ENCODE measurements at places on chromosomes 1 and 21.
A peak's percentile ranks its signal among the peaks of the same experiment; 100 is the strongest.

- DNase-seq: no peak
Measured at GRCh38 chr1:181587870-181588438, 104.6 kb downstream of the CACNA1E start.

DNA sequence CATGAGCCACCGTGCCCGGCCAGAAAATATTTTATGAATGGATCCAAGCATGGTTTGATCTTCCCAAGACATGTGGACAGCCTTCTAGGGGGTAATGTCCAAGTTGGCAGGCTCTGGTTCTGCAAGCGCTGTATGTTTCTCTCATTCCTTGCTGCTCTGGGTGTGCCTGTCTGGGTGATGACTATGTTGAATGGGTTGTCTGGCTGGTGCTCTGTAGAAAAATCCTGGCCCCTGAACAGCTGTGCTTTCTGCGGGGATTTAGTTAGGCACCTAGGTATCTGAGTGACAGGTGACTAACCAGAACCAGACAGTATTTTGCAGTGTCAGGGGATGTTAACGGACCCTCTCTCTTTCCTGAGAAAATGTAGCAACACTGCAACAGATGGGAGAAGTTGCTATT, 14.1 kb downstream of the HUNK start:
- peak; percentile 38 for DNase-seq

GRCh38 chr1:219517031-219517430, 95.9 kb downstream of the ZC3H11B start:
- DNase-seq: no peak

GRCh38 chr1:229043115-229043514, 227.8 kb upstream of the RAB4A start:
- DNase-seq: no peak

DNA sequence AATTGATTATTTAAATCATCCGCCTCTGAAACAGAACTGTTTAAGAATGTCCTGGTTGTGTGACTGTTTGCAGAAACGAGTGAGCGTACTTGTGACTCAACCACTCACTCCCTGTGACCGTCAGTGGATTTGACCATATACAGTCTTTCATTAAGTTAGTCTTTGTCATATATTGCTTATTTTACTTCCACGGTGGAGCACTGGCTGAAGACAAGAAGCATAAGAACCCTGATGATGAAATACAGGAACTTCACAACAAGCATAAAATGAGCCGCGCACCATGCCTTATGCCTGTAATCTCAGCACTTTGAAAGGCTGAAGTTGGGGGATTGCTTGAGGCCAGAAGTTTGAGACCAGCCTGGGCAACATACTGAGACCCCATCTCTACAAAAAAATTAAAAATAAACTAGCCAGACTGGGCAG, 194.0 kb downstream of the TOMM20 start:
- no peak for DNase-seq

DNA sequence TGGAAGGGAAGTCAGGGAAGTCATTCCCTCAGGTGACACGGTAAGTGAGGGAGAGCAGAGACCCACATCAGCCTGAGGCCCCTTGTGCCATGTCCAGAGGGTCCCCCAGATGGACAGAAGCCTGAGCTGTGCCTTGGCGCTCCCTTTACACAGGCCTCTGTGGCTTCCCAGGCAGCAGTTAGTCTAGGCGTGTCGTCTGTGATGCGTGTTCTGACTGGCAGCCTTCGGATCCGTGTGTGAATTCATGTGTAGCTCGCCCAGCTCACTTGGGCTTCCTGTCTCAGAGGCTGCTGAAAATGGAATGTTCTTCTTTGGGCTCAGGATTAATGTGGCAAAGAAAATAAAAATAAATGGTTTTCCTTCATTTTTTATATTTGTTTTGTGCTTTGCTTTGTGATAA, 28.3 kb downstream of the PRMT2 start:
- no peak for DNase-seq

DNA sequence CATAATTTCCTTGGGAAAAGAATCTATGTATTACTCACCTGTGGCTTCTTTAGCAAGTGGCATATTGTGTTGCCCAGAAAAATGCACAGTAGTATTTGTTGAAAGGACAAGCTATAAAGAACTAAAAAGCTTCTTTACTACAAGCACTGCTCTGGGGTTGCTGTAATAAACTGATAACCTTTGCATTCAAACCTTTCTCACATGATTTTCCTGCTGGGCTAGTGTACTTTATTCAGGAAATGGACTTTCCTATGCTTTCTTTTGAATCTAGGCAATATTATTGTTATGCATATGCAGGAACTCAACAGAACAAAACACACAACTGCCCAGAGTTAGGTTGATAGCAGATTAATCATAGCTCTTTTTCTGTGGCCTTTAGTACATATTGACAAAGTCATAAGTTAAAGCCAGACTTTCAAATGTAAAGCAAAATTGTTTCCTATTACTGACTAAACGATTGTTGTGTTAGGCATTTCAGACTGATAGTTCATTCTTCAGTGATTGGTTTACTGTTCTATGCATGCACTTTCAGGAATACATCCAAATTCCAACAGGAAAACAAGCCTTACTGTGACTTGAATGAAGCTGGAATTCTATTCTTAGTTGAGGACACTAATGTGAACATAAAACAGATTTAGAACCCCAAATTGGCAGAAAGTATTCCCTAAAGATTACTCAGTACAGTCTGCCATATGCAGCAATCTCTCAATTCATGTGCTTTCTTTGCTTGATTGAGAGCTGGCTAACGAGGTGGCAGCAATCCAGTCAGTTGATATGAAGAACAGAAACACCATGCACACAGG, 564.3 kb upstream of the NEGR1 start:
- DNase-seq: peak; percentile 3

DNA sequence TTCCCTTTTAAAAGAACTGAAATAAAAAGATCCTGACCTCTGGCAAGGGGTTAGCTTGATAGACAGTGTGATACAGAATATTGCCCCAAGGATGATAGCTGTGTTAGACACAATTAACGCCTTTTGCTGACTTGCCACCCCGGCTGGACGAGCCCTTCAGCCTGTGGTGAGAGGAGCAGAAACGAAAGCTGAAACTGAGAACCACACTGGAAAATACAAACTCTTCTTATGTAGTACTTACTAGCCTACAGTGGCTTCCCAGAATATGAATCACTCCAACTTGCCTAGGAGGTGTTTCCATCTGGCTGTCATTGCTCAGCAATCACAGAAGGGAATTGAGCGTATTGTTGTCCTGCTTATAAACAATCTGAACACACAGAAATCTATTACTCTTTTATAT, 22.9 kb downstream of the SAMSN1 start:
- DNase-seq: peak; percentile 7

DNA sequence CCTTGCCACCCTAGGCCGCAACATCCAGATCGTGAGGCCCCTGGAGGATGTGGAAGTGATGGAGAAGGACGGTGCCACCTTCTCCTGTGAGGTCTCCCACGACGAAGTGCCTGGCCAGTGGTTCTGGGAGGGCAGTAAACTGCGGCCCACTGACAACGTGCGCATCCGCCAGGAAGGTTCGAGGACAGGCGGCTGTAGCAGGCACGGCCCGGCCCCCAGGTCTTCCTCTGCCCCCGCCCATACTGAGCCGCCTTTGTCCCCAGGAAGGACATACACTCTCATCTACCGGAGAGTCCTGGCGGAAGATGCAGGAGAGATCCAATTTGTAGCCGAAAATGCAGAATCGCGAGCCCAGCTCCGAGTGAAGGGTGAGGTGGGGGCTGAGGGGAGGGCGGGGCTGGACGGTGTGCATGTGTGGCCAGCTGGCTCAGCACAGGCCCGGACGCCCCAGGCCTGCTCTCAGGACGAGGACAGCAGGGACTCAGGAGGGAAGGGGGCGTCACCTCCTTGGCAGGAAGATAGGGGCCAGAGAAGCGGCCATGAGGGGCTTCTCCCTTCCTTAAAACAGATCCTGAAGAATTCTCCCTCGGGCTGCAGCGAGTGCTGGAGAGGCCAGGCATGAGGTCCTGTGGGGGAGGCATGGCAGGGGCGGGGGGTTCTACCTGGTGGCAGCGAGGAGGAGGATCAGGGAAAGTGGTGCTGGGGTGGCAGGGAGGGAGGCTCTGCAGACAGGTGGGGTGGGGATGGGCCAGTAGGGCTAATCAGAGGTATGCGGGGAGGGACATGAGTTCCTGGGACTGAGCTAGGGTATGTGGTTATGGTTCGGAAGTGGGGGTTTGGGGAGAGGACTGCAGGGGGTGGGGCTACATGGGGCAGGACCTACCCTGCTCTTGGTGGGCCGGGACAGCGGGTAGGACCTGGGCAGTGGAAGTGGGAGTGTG, 69.9 kb downstream of the OBSCN start:
- no peak for DNase-seq

- peak; percentile 49 for DNase-seq
Measured at GRCh38 chr1:6490181-6491080, 1.0 kb downstream of the PLEKHG5 start.

DNA sequence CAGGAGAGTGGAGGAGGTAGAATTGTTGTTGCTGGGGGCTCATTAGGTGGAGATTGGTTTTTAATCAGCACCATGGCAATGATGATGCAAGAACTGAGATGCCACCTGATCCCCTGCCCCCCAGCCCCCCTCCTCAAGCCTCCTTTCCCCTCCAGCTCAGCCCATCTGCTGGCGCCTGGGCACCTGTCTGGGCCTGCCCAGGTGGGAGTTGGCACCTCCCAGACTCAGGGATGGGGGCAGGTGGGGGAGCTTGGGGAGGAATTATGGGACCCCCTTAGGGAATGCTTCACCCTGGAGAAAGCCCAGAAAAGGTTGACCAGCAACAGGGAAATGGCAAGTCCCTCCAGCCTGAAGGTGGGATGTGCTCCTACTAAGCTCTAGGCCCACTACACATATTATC, 1.5 kb upstream of the NHLH1 start:
- DNase-seq: no peak

- DNase-seq: no peak
Measured at GRCh38 chr1:55535724-55536544, 320.8 kb upstream of the USP24 start.

DNA sequence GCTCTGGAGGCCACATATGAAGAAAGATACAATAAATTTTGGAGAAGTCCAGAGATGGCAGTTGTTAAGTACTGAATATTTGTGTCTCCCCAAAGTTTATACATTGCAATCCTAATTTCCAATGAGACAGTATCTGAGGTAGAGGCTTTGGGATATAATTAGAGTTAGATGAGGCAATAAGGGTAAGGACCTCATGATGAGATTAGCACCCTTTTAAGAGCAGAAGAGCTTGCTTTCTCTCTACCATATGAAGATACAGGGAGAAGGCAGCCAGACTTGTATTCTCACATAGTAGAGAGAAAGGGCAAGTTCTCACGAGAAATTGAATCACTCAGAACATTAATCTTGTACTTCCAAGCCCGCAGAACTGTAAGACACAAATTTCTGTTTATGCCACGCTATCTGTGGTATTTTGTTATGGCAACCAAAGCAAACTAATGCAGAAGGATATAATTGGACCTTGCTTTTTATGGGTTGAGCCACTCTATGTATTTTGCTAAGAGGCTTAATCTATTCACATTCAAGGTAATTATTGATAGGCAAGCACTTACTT, 430.1 kb downstream of the KCNT2 start:
- no peak for DNase-seq

GRCh38 chr1:24929398-24930259, 447 bp downstream of the RUNX3 start:
- DNase-seq: no peak

DNA sequence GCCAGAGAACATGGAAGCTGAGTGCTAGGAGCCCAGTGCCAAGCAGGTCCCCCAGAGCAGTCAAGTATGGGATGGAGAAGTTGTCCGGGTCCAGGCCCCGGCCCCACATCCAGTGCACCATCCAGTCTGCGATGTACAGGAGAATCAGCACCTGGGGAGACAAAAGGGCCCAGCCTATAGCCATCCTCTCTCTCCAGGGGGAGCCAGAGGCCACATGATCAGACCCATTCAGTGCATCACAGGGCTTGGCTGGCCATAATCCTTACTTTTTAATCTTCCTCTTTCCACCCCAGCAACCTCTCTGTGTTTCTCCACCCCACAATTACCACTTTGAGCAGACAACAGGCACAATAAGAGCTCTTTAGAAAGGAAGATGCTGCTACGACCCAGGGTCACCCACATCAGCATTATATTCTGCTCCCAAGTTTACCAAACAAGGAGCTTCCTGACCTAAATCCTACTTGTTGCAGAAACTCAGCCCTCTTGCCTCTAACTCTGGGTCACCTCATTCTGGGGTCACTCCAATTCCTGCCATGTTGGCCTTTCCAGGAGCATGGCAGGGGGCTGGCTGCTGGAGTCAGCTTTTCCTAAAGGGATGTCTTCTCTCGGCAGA, 16.4 kb upstream of the RAB29 start:
- DNase-seq: peak; percentile 45

GRCh38 chr1:205986292-205986691, 16.9 kb downstream of the RAB7B start:
- no peak for DNase-seq

DNA sequence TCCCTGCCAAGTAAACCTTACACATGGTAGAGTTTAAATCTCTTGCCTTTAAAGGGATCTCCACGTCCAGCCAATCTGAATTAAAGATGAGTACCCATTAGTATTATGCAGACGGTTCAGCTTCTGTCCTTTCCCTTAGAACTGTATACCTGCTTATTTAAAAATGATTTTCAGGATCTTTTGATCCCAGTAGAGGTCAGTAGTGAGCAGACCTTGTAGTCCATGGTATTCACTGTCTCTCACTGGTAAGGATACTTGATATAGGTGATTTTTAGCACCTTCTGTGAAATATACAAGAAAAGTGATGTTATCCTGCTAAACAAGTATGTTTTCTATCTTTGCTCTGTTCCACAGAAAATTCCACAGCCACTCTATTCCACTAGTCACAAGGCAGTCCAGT, 1211.6 kb upstream of the ADGRL4 start:
- peak; percentile 40 for DNase-seq

DNA sequence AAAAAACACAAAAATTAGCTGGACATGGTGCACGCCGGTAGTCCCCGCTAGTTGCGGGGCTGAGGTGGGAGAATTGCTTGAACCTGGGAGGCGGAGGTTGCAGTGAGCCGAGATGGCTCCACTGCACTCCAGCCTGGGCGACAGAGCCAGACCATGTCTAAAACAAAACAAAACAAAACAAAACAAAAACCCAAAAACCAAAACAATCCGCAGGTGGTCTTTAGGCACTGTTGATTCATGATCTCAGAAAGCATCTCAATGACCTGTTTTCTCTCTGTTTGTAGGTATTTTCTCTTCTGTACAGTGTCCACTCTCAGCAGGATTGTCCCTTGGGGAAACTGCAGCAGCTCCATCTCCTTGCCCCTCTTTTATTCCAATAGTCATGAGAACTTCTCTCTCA, 74.9 kb upstream of the ADGRL2 start:
- no peak for DNase-seq

Data from umbilical cord (tissue), 2 donors.